ENCODE measurements at places on chromosomes 3 and 15.

DNA sequence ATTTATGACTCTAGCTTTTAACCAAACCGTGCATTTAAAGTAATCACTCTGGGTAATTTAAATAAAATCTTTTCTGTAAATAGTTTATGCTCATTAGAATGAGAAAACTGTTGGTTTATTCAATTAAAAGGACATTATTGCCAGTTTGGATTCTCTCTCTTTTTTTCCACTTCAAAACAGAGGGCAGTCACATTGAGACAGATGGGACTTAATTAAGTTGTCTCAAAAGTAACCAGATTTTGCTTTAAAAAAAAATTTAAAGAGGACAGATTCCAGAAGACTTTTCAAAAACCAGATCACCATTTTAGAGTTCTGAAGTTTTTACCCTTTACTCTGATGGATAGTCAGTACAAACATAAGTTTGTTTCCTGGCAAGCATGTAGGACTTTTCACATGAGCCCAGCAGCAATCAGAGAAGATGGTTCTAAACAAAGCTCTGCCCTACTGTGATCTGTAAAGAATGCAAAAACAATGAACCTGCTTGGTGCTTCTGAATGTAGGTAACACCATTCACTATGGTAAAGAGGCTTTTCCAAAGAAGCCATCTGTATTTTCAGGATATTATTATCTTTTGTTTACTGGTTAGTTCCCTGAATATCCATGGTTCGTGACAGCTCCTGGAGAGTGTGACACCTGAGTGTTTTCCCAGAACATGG lies 136.2 kb downstream of the LRTM1 start:
- DNase-seq = no peak

DNA sequence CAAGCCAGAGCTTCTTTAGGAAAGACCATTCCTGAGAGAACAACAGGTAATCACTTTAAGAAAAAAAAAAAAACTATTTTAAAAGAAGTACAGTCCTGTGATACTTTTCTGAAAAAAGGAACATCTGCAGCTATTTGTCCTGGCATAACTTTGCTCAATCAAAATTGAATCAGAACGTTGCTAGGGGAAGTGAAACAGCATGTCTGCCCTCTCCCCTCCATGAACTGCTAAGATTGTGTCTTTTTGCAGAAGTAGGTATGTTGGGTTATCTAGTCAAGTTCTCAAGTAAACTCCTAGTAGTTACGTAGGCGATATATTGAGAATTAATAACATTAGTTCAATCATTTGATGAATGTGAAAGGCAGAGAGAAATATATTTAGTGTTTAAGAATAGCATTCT lies 1013.3 kb downstream of the TUSC7 start:
- no peak for DNase-seq

DNA sequence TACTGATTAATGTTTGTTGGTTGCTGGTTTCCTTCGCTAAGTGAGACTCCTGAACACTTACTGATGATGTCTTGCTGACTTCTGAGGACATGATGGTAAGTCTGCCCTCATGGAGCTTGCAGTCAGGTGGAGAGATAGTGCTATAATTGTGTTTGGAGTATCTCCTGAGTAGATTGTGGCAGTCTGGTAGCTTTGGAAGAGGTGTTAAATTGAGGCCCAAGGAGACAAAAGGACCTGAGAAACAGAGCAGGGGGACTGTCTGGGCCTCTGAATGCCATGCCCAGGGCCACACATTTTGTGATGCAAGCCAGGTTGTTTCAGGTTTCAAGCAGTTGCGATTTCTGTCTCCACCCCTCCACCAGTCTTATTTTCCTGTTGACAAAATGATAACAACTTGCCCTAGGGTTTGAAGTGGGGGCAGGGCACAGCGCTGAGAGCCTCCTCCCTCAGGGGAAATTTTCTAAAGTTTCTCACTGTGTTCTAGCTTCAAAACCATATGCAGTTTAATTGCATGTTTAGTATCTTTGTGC lies 16.7 kb downstream of the SMAD3 start:
- no peak for DNase-seq

GRCh38 chr15:77412972-77413698 lies 6.8 kb downstream of the PEAK1 start:
- no peak for DNase-seq

DNA sequence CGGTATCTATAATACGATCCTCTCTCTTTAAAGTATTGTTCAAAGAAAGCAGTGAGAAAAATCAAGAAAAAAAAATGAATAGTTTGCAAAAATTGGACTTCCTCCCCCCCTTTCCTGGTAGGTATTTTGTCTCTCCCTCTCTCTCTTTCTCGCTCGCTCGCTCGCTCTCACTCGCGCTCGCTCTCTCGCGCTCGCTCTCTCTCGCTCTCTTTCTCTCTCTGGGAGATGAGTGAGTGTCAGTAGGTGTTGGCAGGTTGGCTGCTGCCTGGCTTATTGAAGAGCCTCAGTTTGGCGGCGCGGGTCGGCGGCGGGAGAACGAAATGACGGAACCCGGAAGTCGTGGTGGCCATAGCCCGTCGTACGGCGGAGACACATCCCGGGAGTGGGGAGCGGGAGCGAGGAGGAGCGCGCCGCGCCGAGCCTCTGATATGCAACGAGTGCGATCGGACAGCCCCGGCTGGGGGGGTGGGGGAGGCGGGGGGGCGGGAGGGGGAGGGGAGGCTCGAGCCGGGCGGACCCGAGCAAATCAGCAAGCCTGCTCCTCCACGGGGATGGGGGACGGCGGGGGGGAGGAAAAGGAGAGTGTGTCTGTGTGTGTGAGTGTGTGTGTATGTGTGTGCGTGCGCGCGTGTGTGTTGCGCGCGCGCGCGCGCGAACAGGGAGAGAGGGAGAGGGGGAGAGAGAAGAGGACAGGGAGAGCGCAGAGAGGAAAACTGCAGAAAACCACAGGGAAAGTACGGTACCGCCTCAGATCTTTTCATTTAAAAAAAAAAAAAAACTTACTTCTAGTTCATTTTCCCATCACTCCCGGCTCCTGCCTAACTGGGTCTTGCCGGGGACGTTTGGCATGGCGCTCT lies at the start of gene MEIS2:
MEIS2 (minus strand) TSS at position 441 of the 857 bp plus-strand sequence. CDS start 1,083 bp downstream, outside the sequence.
- peak; percentile 99 for DNase-seq

GRCh38 chr3:144085964-144086363 lies 114.3 kb downstream of the DIPK2A start:
- DNase-seq = peak; percentile 12

DNA sequence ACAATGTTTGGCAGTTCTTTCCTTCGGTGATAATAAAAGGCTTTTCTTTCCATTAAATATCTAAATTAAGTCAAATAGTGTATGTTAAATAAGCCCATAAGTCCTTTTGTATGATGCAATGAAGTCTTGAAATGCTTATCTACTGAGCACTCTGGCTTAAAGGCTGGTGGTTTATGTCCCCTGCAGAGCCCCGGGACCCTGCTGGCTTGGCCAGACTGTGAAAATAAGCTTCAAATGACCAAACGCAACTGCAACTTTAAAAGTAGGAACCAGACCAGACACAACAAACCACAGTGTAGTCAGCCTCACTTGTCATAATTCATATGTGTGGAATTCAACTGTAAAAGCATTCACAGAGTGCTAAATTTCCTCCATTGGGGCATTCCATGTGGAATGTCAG lies 72.5 kb downstream of the FOXP1 start:
- peak; percentile 5 for DNase-seq

- no peak for DNase-seq
Measured at GRCh38 chr3:23112491-23112890, 90.6 kb upstream of the UBE2E2 start.

- no peak for DNase-seq
Measured at GRCh38 chr3:78712941-78713340, 1054.9 kb downstream of the ROBO1 start.

- DNase-seq = no peak
Measured at GRCh38 chr3:170864525-170865208, 5.3 kb downstream of the RPL22L1 start.

DNA sequence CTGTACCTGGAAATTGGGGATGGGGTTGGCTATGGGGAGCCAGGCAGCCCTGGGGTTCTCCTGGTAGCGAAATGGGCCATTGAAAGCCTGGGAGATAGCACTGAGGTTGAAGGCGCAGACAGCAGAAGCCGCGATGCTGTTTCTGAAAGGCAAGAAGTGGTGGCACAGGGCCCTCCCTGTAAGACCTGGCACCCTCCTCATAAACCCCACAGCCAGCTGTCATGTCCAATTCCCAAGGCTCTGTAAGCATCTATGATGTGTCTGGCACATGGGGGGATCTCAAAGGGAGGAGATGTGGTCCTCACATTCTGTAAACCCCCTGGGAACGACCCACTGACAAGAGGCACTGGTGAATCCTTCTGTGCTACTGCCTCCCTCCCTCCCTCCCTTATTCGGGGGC lies 104.0 kb downstream of the SEMA5B start:
- no peak for DNase-seq

- no peak for DNase-seq
Measured at GRCh38 chr3:127263586-127264231, 24.1 kb downstream of the PRR20G start.

DNA sequence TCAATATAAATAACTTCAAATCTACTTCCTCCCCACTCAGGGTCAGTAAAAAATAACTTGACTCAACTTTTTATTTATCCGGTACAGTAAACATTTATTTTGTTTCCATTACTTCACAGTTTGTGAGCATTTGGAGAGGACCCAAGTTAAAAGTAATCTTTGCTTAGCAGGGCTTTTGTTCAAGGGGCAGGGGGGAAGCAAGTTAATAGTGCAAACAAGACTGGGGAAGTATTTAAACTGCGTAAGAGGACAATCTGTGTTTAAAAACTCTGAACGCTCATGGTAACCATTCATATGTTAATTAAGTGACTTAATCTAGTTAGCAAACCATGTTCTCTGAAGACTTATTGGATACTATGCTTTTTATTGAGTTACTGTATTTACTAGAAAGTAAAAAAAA lies 346.2 kb downstream of the SLC9A9 start:
- DNase-seq = no peak

GRCh38 chr3:134956395-134956794 lies 161.3 kb downstream of the EPHB1 start:
- DNase-seq = no peak

DNA sequence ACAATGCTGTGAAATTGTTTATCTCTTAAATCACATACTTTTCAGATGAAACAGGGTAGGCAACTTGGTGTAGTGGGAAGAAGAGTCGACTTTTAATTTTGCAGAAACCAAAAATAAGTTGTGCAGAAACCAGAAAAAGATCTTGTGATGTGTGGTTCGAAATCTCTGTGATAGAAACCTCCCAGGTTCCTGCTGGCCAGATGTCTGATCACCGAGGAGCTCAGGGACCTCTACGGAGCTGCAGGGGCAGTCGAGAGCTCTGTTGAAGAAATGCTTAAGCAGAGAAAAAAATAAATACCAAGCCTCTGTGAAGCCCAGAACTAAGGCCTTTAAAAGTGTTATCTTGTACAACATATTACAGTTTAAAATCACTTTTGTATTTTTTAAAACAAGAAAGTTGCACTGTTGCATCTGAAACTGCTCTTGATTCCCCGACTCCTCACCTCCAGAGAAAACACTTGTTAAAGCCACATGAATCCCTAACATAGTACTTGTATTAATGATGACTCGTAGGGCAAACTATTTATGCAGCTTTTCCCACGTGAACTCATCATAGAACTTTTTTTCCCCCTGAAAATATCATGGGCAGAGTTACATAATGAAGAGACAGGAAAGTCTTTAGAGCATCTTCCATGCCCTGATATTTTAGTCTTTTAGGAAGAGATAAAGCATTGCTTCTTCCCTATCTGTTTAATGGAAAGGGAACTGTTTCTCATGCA lies 51.3 kb downstream of the CCK start:
- DNase-seq = no peak

DNA sequence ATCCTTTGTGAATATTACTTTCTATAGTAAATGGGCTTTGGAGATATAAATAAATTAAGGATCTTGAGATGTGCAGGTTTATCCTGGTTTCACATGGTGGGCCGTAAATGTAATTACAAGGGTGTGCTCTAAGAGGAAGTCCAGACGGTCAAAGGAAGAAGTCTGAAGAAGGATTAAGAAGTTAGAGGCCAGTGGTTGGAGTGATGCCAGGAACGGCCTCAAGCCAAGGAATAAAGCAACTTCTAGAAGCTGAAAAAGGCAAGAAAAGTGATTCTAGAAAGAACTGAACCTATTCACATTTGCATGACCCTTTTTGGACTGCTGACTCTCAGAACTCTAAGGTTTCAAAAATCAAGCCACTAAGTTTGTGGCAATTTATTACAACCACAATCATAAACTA lies 981.3 kb upstream of the ALCAM start:
- no peak for DNase-seq

DNA sequence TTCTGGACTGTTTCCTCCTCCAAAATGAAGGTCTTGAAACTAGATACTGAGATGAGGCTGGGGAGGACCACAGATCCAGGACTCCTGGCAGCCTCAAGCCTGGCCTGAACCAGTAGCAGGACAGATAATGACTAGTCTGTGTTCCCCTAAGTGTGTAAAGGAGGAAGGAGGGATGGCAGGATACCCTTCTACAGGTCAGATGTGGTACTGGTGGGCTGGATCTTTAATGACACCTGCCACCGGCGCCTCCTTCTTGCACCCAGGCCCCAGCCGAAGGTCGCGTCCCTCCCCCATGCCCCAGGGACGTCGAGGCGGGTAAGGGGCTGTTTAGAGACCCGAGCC lies 556 bp downstream of the USP19 start:
- no peak for DNase-seq

DNA sequence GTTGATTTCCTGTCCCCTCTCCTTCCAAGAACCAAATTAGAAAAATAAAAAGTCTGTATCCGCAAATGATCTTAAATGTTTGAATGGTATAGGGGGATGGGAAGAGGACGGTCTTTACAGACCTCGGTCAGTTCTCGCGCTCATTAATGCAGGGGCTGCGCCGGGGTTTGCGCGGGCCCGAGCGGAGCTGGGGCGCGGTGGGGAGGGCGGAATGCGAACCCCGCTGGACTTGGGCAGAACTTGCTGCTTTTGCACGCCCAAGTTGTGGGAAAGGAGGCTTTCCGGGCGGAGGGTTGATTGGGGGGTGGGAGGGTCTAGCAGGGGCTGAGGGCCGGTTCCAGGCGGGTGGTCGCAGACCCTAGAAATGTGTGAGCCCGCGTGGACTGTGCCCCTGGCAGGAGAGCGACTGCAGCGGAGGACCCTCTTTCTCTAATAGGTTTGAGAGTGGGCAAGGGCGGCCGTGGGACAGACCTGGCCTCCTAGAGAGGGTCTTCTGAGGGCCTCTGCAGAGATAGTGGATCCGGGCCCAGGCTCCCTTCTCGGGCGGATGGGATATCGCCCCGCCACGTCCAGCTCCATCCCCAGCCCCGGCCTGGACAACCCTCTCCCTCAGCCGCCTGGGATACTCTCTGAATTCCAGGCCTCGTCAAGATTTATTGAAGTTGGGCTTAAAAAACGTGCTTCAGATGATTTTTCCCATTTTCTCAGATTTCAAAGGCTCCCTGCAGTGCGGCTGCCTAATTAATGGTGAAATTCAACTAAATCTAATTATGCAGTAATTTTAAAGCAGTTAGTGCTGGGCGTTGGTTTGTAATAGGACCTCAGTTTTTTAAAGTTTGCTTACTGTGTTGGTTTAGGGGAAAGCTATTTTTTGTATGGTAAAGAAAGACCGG lies 11.3 kb downstream of the NR2F2 start:
- no peak for DNase-seq

DNA sequence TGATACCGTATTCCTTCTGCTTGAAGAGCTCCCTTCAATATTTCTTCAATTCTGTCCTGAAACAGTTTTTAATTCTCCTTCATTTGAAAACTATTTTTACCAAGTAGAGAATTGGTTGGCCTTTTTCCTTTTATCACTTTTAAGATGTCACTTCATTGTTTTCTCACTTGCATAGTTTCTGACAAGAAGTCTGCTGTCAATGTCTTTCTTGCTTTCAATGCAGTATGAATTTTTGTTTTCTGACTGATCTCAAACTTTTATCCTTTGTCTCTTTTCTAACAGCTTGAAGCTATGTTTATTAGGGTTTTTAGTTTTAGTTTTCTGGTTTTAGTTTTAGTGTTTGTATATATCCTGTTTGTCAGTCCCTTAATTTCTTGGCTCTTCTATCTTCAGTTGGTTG lies 364.8 kb upstream of the TPRG1 start:
- DNase-seq = peak; percentile 26

GRCh38 chr3:16945330-16945729 lies 60.6 kb downstream of the PLCL2 start:
- DNase-seq = peak; percentile 8
